ENCODE measurements at places on chromosomes 2 and 18. TPM values are rescaled to one million over a fixed set of nuclear protein-coding genes. Genes with fewer than 3 reads are reported as not detected.
A peak's percentile ranks its signal among the peaks of the same experiment; 100 is the strongest.

Gene INHA
- polyA plus RNA-seq = 0.87 TPM

Gene SAG
- polyA plus RNA-seq = 0.12 TPM

Gene RNF138
- 60.5 TPM for polyA plus RNA-seq

Gene TFPI
- 35.9 TPM for polyA plus RNA-seq

Gene CCDC148
- 7.3 TPM for polyA plus RNA-seq

Gene CHRNA1
- 4.3 TPM for polyA plus RNA-seq

DNA sequence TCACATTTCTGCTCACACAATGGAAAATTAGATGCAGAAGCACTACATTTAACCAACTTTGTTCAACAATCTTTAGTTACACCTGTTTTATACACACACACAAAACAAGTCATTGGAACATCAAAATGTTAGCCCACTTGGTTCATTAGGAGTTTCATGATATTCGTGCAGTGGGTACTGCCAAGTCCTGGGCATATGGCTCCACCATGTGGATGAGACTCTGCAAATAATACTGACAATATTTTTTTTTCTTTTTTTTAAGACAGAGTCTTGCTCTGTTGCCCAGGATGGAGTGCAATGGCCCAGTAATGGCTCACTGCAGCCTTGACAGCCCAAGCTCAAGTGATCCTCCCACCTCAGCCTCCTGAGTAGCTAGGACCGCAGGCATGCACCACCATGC, 34.5 kb upstream of the GRB14 start:
- no peak for DNase-seq

DNA sequence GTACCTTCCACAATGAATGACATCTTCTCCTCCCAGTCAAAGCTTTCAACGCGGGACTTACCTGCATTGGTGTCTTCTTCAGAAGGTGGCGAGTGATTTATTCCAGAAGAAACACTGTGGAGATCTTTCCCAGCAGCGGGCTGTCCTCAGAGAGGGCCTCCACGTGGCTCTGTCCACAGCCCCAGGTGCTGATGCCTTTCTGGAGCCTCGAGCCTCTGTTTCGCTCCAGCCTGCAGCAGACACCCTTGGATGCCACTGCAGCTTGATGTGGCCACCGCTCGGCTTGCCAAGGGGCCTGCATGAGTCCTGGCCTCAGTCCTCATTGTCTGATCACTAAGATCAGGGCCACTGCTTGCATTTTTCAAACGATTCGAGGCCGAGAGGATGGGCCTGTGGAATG, 46.6 kb upstream of the GALR1 start:
- peak; percentile 27 for DNase-seq

GRCh38 chr2:24856791-24857211, 63.2 kb downstream of the ADCY3 start:
- DNase-seq = no peak

GRCh38 chr2:145573608-145574007, 1053.7 kb upstream of the ZEB2 start:
- no peak for DNase-seq

GRCh38 chr2:56380861-56381260, 197.1 kb downstream of the CCDC85A start:
- no peak for DNase-seq

DNA sequence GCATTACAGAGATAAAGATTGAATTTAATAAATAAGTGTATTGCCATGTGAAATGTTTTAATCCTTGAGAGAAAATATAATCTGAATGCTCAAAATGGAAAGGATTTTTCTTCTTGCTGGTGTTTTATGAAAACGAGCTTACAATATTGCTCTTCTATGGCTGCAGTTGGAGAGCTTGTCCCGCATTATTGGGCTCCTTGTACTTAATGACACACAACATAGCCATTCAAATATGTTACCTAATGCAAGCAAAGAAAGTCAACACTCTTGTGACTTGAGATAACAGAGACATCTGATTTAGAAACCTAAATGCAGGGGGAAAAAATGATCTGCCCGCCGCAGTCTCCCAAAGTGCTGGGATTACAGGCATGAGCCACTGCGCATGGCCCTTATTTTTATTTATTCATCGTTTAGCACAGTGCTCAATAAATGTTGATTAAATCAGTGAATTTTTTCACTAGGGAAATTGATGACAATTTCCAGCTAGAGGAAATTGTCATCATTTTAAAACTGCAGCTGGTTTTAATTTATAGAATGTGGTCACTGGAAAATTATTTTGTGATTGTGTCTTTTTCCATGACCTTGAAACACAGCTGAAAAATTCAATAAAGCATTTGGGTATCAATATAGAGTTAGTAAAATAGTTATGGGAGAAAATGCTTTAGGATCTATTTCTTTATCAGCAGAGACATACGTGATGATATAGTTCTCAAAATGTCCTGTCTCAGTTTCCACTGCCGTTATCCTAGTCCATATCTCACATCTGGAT, 2.4 kb upstream of the PRKD3 start:
- no peak for DNase-seq

DNA sequence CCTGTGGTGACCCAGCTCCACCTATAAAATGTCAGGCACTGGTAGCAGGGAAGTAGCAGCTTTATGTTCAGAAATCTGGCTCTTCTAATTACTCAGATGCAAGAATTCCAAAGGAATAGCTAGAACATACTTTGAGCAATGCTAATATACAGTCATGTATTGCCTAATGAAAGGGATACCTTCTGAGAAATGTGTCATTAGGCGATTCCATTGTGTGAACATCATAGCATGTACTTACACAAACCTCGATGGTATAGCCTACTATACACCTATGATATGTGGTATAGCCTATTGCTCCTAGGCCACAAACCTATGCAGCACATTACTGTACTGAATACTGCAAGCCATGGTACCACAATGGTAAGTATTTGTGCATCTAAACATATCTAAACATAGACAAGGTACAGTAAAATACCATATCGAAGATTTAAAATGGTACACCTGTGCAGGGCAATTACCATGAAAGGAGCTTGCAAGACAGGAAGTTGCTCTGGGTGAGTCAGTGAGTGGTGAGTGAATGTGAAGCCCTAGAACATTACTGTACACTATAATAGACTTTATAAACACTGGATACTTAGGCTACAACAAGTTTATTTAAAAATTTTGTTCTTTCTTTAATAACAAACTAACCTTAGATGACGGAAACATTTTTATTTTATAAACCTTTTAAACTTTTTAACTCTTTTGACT, 50.3 kb upstream of the ETAA1 start:
- DNase-seq = no peak

- DNase-seq = no peak
Observed at GRCh38 chr18:55633032-55633431, 45.0 kb upstream of the TCF4 start.

DNA sequence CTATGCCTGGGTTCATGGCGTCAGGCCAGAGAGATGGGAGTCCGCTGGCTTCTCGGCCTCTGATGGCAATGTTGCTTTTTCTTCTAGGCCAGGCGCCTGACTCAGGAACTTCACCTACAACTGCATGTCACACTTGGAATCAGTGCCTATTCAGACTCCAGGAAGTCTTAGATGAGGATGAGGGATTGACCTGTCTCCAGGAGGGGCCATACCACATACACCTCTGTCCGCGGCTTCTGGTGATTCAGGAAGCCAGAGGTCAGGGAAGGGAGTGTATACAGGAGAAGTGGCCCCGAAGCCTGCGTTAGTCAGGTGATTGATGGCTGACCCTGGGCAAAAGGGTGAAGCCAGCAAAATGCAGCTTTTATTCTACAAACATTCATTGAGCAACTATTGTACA, 109.1 kb upstream of the RMDN2 start:
- no peak for DNase-seq

DNA sequence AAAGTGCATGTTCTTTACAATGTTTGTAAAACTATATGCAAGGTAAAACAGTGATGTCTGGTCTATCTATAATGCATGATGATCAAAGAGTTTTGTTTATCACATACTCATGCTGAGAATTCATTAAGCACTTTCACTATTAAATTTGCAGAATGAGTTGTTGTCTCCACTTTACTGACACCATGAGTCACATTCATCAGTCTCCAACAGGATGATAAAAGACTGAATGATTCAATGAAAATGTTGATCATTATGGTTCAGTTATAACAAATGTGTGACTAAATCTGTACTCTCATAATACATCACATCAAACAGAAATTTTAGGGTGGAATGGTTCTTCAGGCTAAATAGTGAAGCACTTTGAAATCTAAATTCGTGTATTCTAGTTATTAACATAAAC, 129.0 kb downstream of the ERBB4 start:
- DNase-seq = no peak

- DNase-seq = no peak
Observed at GRCh38 chr2:118128826-118129225, 40.6 kb downstream of the INSIG2 start.

DNA sequence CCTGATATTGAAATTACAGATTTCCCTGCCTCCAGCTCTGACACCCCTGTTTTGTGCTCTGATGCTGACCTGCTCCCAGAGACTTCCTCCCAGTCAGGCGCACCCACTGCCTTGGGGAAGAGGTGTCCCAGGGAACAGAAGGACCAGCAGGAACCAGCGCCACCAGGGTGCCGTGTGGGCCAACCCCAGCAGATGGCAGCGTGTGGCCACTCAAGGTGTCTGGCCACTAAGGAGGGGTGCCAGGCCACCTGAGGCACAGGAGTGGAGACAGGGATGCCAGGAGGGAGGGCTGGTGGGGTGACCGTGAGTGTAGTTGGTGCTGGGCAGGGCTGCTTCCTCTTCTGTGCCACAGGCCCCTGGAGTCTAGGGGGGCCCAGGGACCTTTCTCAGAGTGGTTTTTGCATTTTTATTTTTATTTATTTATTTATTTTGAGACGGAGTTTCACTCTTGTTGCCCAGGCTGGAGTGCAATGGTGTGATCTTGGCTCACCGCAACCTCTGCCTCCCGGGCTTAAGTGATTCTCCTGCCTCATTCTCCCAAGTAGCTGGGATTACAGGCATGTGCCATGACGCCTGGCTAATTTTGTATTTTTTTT, 56.0 kb downstream of the TEX44 start:
- no peak for DNase-seq

GRCh38 chr18:11526675-11527074, 82.7 kb upstream of the SLC35G4 start:
- DNase-seq = no peak

- no peak for DNase-seq
Observed at GRCh38 chr2:937530-937929, 13.1 kb upstream of the SNTG2 start.

GRCh38 chr2:58158481-58158880, 82.6 kb downstream of the FANCL start:
- DNase-seq = no peak

DNA sequence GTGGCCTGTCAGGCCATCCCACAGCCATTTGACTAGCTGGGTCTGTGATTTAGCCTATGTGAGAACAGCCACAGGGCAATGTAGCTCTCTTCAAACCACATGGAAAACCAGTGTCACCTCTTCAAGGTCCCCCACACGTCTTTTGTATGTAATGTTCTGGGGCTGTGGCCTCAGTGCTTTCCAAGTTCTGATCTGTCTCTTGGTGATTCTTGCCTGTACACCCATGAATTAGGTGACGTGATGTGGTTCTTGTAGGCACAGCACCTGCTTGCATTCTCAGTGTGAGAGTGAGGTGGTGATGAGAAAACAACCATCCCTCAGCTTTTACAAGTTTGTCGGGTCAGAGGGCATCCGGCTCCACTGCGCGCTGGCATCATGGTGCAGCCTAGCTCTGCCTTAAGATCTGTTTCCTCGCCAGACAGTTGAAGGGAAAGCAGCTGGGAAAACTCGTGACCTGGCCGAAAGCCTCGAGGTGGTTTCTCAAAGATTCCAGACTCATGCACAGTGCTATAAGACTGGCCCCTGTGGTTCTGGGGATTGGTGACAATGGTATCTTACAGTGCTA, 125.8 kb downstream of the TANC1 start:
- no peak for DNase-seq

DNA sequence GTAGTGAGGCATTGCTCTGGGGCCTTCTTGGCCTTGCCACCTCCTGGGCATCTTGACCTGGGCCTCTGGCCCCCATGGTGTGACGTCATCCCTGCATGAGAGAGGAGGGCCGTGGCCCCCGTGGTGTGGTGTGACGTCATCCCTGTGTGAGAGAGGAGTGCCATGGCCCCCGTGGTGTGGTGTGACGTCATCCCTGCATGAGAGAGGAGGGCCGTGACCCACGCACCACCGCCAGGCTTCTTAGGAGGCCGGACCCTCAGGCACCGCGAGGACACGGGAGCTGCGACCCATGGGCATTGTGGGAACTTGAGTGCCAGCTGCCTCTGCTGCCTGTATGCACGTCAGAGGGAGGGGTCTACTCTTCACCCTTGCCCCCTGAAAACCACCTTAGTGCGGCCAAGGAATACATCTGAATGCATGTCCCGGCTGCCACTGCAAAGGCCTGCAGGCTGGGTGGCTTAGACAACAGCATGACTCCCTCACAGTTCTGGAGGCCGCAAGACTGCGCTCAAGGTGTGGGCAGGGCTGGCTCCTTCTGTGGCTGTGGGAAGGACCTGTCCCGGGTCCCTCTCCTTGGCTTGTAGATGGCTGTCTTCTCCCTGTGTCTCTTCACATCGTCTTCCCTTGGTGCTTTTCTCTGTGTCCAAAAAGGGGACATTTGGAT, 20.8 kb upstream of the OTOS start:
- no peak for DNase-seq

GRCh38 chr2:196159221-196159892, 12.0 kb downstream of the STK17B start:
- no peak for DNase-seq
